ENCODE measurements at places on chromosomes 6 and 20. TPM values are rescaled to one million over a fixed set of nuclear protein-coding genes. Genes with fewer than 3 reads are reported as not detected.

EPB41L1 gene
- 0.44 TPM for total RNA-seq

TRIM31 gene
- total RNA-seq: not detected

DNA sequence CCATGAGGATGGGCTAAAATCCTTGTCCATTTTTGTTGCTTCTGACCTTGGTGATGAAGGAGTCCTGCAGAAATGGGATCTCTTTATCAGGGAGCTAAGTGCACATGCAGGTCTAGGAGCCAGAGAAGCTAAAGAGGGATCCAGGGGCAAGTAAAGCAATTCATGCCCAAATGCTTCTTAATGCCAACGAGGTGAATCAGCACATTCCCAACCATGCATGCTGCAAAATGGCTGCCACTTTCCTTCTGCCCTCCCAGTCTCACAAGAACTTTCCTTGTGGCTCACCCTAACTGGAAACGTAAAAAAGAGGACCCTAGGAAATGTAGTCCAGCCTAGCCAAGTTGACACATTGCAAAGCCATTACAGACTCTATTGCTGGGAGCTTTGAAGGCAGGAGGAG is 298.4 kb downstream of the MAFB start:
- no peak for DNase-seq
- peaks cover 9% of the 10 kb centered on the region for H3K27me3 ChIP-seq
- H3K36me3 ChIP-seq: no peaks in the 10 kb centered on the region
- H3K4me3 ChIP-seq: no peak overlapping the region

- no peaks in the 10 kb centered on the region for H3K36me3 ChIP-seq
- no peak overlapping the region for H3K27ac ChIP-seq
- H3K4me1 ChIP-seq: peaks cover 1% of the 10 kb centered on the region
Observed at GRCh38 chr6:137095093-137095492, 50.3 kb upstream of the IL20RA start.

CEP250 gene
- 65.4 TPM for total RNA-seq

COL9A1 gene
- total RNA-seq: not detected

GRCh38 chr6:35587167-35587566 is 74.5 kb upstream of the TULP1 start:
- H3K27me3 ChIP-seq: no peaks in the 10 kb centered on the region
- peak overlapping the region; percentile 58 for H3K4me3 ChIP-seq
- no peak for DNase-seq

GRCh38 chr20:44413575-44414345 is 58.3 kb downstream of the HNF4A start:
- no peak overlapping the region for H3K27ac ChIP-seq
- peaks cover 29% of the 10 kb centered on the region for H3K27me3 ChIP-seq
- DNase-seq: no peak
- H3K36me3 ChIP-seq: no peaks in the 10 kb centered on the region
- peaks cover 6% of the 10 kb centered on the region for H3K4me1 ChIP-seq

THBS2 gene
- not detected for total RNA-seq

GRCh38 chr20:52749938-52750337 is 222.2 kb upstream of the TSHZ2 start:
- H3K4me3 ChIP-seq: no peak overlapping the region
- no peaks in the 10 kb centered on the region for H3K4me1 ChIP-seq
- H3K27me3 ChIP-seq: peaks cover 2% of the 10 kb centered on the region

GRCh38 chr6:158643836-158644230 is 710 bp downstream of the DYNLT1 start:
- peaks cover 26% of the 10 kb centered on the region for H3K36me3 ChIP-seq
- peak overlapping the region; percentile 98 for H3K4me3 ChIP-seq
- H3K27me3 ChIP-seq: no peaks in the 10 kb centered on the region
- peaks cover 63% of the 10 kb centered on the region for H3K4me1 ChIP-seq
- no peak for DNase-seq
- H3K27ac ChIP-seq: peak overlapping the region; percentile 99

DNA sequence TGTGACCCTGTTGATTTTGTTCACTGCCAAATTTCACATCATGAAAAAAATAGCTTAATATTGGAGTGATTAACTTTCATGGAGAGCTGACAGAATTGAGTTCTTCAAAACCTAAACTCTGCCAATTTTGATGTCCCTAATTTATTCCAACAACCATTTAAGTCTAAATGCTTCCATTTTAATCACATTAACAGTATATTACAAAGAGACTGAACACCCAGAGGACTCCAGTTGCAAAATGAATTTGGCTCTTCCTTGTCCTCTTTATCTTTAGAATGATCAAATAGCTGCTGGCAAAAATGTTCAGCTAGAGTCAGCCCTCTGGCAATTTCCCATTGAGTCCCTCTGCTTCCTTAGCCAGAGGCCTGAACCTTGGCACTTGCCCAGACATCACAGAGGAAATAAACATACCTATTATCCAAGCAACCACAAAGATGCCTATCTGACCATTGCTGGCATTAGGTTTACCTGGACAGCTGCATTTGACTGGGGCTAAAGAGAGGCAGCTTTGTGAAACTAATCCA is 299.0 kb upstream of the STXBP5 start:
- H3K27ac ChIP-seq: no peak overlapping the region
- no peaks in the 10 kb centered on the region for H3K27me3 ChIP-seq
- no peak for DNase-seq
- H3K4me3 ChIP-seq: no peak overlapping the region
- no peaks in the 10 kb centered on the region for H3K36me3 ChIP-seq

GRCh38 chr20:11080010-11080409 is 406.2 kb upstream of the JAG1 start:
- DNase-seq: no peak
- H3K36me3 ChIP-seq: no peaks in the 10 kb centered on the region
- no peak overlapping the region for H3K27ac ChIP-seq
- H3K27me3 ChIP-seq: peaks cover 9% of the 10 kb centered on the region
- H3K4me3 ChIP-seq: no peak overlapping the region
- no peaks in the 10 kb centered on the region for H3K4me1 ChIP-seq

- H3K27me3 ChIP-seq: no peaks in the 10 kb centered on the region
- no peaks in the 10 kb centered on the region for H3K36me3 ChIP-seq
- no peak overlapping the region for H3K4me3 ChIP-seq
- DNase-seq: no peak
- H3K4me1 ChIP-seq: peaks cover 6% of the 10 kb centered on the region
Observed at GRCh38 chr6:53159558-53159957, 10.9 kb upstream of the GCM1 start.

DNA sequence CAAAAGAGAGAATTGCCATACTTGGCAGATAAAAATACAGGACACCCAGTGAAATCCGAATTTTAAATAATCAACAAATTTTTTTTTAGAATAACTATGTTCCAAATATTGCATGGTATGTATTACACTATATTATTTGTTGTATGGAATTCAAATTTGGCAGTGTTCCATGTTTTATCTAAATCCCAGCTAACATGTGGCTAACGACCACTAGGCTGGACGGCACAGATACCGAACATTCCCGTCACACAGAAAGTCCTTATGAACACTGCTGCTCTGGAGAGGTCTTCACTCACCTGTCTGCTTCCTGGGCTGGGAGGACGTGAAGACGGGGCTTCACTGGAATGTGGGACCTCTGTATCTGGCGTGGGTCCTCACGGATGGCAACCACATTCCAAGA is 32.8 kb downstream of the SNX5 start:
- H3K4me1 ChIP-seq: peaks cover 18% of the 10 kb centered on the region
- no peak overlapping the region for H3K4me3 ChIP-seq
- H3K36me3 ChIP-seq: no peaks in the 10 kb centered on the region
- no peak for DNase-seq

- DNase-seq: no peak
- H3K27me3 ChIP-seq: no peaks in the 10 kb centered on the region
- H3K4me1 ChIP-seq: peaks cover 13% of the 10 kb centered on the region
- H3K36me3 ChIP-seq: peaks cover 34% of the 10 kb centered on the region
- H3K27ac ChIP-seq: no peak overlapping the region
- H3K4me3 ChIP-seq: no peak overlapping the region
Observed at GRCh38 chr6:116631379-116631990, 15.2 kb downstream of the RSPH4A start.

TNFRSF6B gene
- 0.96 TPM for total RNA-seq

DNA sequence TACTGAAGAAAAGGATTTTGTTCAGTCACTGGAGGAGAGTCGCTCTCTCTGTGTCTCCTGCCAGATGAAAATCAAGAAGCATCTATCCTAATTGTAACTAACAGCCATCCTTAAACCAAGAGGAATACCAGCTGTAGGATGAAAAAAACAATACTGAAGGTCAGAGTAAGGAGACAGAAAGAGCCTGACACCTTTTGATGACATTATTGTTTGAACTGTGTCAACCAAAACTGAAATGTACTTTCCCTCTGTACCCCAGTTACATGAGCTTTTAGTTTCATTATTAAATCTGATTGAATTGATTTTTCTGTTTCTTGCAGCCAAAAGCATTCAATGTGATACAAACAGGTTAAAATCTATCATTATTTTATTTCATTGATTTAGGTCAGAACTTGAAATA is 17.2 kb upstream of the BTBD9 start:
- H3K36me3 ChIP-seq: peaks cover 10% of the 10 kb centered on the region
- no peak for DNase-seq
- no peak overlapping the region for H3K4me3 ChIP-seq
- H3K4me1 ChIP-seq: no peaks in the 10 kb centered on the region
- no peak overlapping the region for H3K27ac ChIP-seq

DNA sequence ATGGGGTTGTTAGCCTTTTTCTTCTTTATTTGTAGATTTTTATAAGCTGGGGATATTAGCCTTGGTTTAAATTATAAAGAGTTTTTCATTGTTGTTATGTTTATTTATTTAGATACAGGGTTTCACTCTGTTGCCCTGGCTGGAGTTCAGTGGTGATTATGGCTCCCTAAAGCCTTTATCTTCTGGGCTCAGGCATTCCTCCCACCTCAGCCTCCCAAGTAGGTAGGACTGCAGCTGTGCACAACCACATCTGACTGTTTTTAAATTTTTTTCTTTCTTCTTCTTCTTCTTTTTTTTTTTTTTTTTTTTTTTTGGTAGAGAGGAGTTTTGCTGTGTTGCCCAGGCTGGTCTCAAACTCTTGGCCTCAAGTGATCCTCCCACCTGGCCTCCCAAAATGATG is 80.9 kb downstream of the UBE3D start:
- no peak overlapping the region for H3K27ac ChIP-seq
- no peaks in the 10 kb centered on the region for H3K4me1 ChIP-seq
- no peak for DNase-seq
- H3K36me3 ChIP-seq: peaks cover 2% of the 10 kb centered on the region
- H3K27me3 ChIP-seq: no peaks in the 10 kb centered on the region
- H3K4me3 ChIP-seq: no peak overlapping the region

- H3K4me3 ChIP-seq: no peak overlapping the region
- no peak overlapping the region for H3K27ac ChIP-seq
- peaks cover 62% of the 10 kb centered on the region for H3K27me3 ChIP-seq
- H3K36me3 ChIP-seq: no peaks in the 10 kb centered on the region
- no peak for DNase-seq
Observed at GRCh38 chr20:21712443-21713059, 7.1 kb downstream of the PAX1 start.

GRCh38 chr6:37741757-37742400 is 44.2 kb upstream of the MDGA1 start:
- DNase-seq: no peak
- H3K27me3 ChIP-seq: peaks cover 9% of the 10 kb centered on the region
- no peaks in the 10 kb centered on the region for H3K4me1 ChIP-seq
- H3K36me3 ChIP-seq: no peaks in the 10 kb centered on the region
- H3K27ac ChIP-seq: no peak overlapping the region

DNA sequence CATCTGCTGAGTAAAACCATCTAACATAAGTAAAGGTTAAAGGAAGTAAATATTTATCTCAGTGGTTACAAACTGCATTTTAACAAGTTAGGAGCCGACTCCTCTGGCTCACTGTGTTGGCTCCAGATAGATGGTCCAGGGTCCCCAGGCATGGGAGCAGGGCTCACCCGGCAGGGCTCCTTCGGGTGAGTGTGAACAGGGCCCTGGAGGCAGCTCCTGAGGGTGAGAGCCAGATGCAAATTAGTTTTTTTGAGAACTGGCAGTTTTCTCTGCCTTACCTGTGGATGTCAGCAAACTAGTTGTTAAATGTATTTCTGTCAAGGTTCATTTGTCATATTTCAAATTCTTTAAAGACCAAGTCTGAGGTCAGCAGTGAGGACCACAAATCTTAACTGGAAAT is 21.5 kb downstream of the TPBG start:
- H3K4me3 ChIP-seq: no peak overlapping the region
- no peaks in the 10 kb centered on the region for H3K36me3 ChIP-seq
- no peaks in the 10 kb centered on the region for H3K4me1 ChIP-seq

- DNase-seq: no peak
- peak overlapping the region; percentile 24 for H3K27ac ChIP-seq
- no peak overlapping the region for H3K4me3 ChIP-seq
- H3K4me1 ChIP-seq: peaks cover 37% of the 10 kb centered on the region
- no peaks in the 10 kb centered on the region for H3K36me3 ChIP-seq
Observed at GRCh38 chr6:167091026-167091804, 31.7 kb upstream of the CCR6 start.

C4B gene
- 8.7 TPM for total RNA-seq

DNA sequence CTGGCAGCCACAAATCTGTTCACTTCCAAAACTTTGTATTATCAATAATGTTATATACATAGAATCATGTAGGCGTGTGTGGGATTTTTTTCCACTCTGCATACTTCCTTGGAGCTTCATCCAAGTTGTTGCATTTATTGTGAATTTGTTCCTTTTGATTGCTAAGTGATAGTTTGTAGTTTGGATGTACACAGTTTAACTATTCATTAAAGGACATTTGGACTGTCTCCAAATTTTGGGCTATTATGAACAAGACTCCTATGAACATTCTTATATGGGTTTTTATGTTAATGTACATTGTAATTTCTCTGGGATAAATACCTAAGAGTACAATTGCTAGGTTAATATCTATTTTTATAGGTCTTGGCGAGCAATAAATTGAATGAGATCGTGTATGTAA is 36.2 kb upstream of the GCNT2 start:
- no peak overlapping the region for H3K27ac ChIP-seq
- H3K27me3 ChIP-seq: peaks cover 4% of the 10 kb centered on the region
- no peaks in the 10 kb centered on the region for H3K36me3 ChIP-seq
- H3K4me1 ChIP-seq: no peaks in the 10 kb centered on the region
- no peak for DNase-seq
- no peak overlapping the region for H3K4me3 ChIP-seq
